Neural progenitor cell (in vitro differentiated cells): ENCODE measurements at places on chromosomes 2 and 18. TPM values are rescaled to one million over a fixed set of nuclear protein-coding genes. Genes with fewer than 3 reads are reported as not detected.
A peak's percentile ranks its signal among the peaks of the same experiment; 100 is the strongest.

DNA sequence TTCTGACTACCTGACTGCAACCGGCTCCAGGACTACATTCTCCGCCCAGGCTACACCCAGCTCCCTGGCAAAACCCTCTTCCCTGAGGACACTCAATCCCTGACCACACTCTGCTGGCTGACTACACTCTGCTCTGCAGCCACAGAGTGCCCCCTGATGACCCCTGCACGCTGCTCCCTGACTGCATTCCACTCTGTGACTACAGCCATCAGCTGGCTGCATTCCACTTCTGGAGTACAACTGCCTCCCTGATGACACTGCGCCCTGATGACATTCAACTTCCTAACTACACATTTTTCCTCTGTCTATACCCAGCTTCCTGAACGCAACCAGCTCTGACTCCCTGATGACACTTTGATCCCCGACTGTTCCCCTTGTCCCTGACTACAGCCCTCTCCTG, 71.3 kb upstream of the NRXN1 start:
- H3K4me3 ChIP-seq = no peak overlapping the region
- H3K36me3 ChIP-seq = no peaks in the 10 kb centered on the region
- no peak overlapping the region for H3K27ac ChIP-seq
- peaks cover 5% of the 10 kb centered on the region for H3K4me1 ChIP-seq
- peak; percentile 77 for DNase-seq

DNA sequence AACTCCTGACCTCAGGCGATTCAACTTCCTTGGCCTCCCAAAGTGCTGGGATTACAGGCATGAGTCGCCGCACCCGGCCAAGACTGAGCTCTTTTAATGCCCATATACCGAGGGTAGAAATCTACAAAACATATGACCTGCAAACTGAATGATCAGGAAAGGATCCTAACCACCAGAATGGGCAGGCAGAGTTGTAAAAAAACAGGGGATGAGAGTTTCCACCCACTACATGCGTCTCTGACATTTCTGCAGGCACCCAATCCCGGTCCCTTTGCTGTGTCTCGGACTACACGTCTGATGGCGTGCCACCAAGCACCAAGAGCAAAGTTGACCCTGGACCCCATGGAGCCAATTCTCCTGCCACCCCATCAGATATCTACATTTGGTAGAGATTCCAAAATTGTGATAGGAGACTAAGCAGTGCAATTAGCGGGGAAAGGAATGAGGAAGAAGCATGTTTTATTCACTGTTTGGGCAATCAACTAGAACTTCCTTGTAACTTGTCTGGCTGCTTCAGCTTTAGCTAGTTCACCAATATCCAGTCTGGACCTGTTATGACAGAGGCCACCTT, 74.1 kb downstream of the ATP8B1 start:
- no peak for DNase-seq
- H3K4me1 ChIP-seq = peaks cover 9% of the 10 kb centered on the region
- H3K27ac ChIP-seq = no peak overlapping the region
- no peaks in the 10 kb centered on the region for H3K36me3 ChIP-seq
- H3K27me3 ChIP-seq = no peaks in the 10 kb centered on the region

GRCh38 chr18:77634494-77634893, 384.8 kb downstream of the GALR1 start:
- DNase-seq = peak; percentile 26
- no peaks in the 10 kb centered on the region for H3K4me1 ChIP-seq
- H3K27ac ChIP-seq = no peak overlapping the region
- H3K27me3 ChIP-seq = no peaks in the 10 kb centered on the region
- H3K4me3 ChIP-seq = no peak overlapping the region

DNA sequence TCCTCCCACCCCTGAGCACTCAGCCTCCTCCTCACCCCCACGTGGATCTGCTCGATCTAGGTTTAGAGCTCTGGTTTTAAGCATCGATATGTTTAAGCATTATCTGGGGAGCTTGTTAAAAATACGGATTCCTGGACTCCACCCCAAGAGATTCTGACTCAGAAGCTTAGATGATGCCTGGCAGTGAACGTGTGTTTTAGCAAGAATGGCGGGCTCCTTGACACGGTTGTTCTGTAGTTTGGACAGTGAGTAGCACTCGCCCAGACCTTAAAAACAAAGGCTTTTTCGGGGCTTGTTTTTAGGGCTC, 47.3 kb downstream of the LDLRAD4 start:
- H3K27ac ChIP-seq = no peak overlapping the region
- no peak for DNase-seq
- peaks cover 14% of the 10 kb centered on the region for H3K4me1 ChIP-seq
- no peak overlapping the region for H3K4me3 ChIP-seq
- H3K36me3 ChIP-seq = no peaks in the 10 kb centered on the region

DNA sequence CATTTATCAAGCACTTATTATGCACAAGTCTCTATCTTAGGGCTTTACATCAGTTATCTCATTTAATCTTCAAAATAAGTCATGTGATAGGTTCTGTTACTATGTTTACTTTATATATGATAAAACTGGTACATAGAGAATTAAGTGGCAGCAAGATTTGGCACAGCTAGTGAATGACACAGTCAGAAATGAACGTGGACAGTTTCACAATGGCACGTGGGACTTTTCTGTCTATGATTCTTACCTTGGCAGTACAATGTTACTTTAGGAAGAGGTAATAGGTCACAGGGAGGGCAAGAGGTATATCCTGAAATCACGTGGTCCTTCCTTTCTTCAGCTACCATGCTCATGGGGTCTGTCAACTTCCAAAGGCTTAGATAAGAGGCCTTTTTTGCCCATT, 53.4 kb downstream of the SLC4A10 start:
- H3K27me3 ChIP-seq = no peaks in the 10 kb centered on the region
- no peaks in the 10 kb centered on the region for H3K36me3 ChIP-seq
- H3K4me3 ChIP-seq = no peak overlapping the region

DNA sequence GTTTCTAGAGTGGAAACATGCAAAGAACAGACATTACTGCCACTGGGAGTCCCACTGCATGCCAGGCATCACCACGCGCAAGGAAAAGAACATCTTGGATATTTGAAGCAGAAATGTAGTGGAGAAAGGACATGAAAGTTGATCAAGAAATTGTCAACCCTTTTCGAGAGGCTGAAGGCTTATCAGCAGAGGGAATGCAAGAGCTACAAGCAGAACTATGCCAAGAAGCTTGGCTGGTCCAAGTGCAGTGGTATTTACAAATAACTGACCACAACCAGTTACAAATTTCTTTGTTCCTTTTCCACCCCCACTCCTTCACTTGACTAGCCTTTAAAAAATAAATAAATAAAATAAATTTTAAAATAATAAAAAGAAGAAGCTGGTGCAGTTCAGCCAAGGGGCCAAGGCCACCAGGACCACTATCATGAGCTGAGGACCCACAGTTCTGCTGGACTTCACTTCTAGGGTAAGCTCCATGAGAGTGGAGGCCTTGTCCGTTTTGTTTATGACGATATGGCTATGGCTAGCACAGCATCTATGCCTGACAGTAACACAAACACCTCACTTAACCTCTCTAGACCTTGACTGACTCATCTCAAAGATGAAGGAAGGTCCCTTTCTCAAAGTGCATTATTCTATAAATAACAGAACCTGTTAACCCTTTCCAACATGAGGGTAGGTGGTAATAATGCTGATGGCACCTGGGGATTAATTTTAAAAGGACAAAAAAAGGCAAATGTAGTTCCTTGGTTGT, 20.9 kb downstream of the MARCHF4 start:
- no peaks in the 10 kb centered on the region for H3K36me3 ChIP-seq
- DNase-seq = no peak
- H3K4me1 ChIP-seq = peaks cover 22% of the 10 kb centered on the region
- no peaks in the 10 kb centered on the region for H3K27me3 ChIP-seq
- no peak overlapping the region for H3K4me3 ChIP-seq

GRCh38 chr18:69257861-69258458, 142.7 kb upstream of the DOK6 start:
- no peaks in the 10 kb centered on the region for H3K36me3 ChIP-seq
- no peaks in the 10 kb centered on the region for H3K4me1 ChIP-seq
- H3K27ac ChIP-seq = no peak overlapping the region

GRCh38 chr2:222427646-222428301, 3.4 kb downstream of the SGPP2 start:
- peaks cover 100% of the 10 kb centered on the region for H3K27me3 ChIP-seq
- peaks cover 9% of the 10 kb centered on the region for H3K4me1 ChIP-seq
- no peak overlapping the region for H3K27ac ChIP-seq
- H3K36me3 ChIP-seq = no peaks in the 10 kb centered on the region
- DNase-seq = no peak

GRCh38 chr2:118535818-118536212, 311.6 kb downstream of the EN1 start:
- no peak overlapping the region for H3K27ac ChIP-seq
- H3K27me3 ChIP-seq = no peaks in the 10 kb centered on the region
- DNase-seq = no peak
- H3K4me3 ChIP-seq = no peak overlapping the region

GRCh38 chr2:6754419-6754818, 111.3 kb downstream of the CMPK2 start:
- no peak overlapping the region for H3K4me3 ChIP-seq
- no peaks in the 10 kb centered on the region for H3K4me1 ChIP-seq
- H3K27me3 ChIP-seq = no peaks in the 10 kb centered on the region
- no peak overlapping the region for H3K27ac ChIP-seq

The CCDC138 gene
- total RNA-seq = 47.2 and 92.6 TPM in 2 replicates

The ZNF892 gene
- total RNA-seq = 15.4 and 20.6 TPM in 2 replicates
